T-helper 17 cell (primary cell): ENCODE measurements at places on chromosomes 5 and 9.
A peak's percentile ranks its signal among the peaks of the same experiment; 100 is the strongest.

DNA sequence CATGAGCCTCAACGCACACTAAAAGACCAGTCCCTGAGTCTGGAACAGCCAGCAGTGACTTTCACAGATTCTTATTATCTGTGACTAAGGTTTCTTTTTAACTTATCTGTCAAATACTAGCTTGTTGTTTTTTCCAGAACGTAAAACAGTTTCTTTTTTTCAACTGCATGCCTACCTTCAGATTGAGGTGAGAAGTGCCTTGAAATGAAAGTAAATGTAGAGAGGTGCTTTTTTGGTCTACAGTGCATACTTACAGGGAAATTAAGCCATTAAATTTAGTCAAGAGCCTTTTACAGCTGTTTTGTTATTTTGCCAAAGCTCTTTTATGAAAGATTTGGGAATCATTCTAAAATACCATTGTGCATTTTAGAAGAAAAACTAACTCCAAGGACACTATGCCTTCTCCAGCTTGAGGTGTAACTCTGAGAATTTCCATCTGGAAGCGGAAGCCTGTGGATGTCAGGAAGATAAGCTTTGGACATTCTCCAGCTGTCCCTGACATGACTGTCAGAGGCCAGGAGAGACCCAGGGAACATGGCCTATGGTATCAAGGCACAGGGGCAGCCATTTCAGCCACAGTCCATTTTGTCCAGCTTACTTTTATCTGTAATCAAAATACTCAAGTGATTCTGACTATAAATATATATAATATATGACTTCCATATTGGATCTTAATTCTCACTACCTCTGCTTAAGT is 230.3 kb downstream of the GLIS3 start:
- DNase-seq, result no peak

DNA sequence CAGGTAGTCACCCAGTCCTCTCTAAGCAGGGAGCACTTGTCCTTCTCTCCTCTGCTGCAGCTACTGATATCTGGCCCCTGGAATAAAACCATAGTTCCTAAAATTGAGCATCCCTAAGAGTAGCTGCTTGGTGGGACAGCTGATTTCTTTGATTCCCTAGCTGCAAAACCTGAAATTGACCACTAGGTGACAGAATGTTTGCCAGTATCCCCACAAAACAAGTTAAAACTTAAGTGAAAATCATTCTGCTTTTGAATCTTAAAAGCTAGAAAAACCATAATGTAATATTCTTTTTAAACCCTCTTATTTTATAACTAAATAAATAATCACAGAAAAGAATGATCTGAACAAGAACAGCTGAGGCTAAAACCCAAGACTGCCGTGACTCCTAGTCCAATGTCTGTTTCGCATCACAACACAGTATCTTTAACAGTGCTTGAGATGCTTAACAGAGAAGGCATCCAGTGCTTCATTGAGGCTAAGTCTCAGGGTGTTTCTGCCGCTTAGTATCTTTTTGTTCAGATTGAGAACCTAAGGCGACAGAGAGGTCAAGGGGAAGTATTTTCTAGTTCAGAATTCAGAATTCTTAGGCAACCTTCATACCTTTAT is 24.4 kb upstream of the TAL2 start:
- no peak for DNase-seq

DNA sequence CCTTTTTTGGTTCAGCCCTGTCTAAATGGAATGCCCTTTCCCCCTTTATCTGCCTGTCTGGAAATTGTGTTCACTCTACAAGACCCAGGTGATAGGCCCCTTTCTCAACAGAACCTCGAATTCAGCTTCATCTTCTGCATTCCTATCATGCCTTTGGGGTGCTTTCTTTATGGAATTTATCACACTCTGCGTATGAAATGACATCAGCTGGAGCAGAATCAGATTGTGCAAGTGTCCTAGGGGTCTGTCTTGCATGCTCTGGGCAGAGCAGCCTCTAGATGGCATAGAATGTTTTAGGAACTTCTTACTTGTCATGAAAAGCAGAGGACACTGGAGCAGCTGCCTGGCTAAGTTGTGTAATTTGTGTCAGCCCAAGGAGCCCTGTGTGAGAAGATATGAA is 84.9 kb downstream of the ISL1 start:
- DNase-seq, result no peak

DNA sequence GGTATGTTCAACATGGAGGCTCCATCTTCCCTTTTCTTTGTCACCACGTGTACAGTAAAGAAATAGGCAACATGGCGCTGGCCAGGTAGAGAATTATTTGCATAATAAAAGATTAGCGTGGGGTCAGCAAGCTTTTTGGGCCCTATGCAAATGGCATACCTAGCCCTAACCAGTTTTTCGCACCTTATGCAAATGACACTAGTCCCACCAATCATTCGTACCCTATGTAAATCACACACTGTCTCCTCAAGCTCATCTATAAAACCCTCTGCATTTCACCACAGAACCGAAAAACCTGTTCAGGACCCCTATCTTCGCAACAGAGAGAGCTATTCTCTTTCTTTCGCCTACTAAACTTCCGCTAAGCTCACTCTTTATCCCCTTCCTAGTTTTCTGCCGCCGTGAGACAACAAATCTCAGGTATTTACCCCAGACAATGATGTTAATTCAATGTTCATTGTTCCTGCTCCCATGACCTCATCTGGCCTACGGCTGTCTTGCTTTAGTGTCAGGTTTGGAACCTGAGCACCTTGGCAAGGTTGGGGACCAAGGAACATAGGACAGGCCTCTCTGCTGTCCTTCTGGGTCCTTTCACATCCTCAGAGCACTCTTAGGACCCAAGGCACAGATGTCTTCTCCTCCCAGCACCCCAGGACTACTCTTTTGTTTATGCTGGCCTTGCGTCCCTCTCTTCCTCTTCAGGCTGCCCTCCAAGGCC is 180.7 kb upstream of the RAI14 start:
- DNase-seq, result no peak

DNA sequence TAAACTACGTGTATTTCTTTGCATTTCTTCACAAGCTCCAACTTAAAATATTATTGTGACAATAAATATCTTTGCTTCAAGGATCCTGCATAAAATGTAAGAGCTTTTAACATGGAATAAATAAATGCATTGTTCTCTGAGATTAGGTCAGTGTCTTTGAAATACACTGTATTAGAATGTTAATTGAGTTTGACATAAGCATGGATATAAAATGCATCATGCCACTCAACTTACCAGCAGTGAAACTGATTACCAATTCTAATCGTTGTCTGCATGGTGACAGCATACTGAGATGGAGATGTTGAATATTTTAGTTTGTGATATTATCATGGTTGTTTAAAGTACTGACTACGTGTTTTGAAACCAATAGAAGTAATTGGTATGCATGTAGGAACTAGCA is 555.3 kb upstream of the ZNF608 start:
- DNase-seq, result no peak

GRCh38 chr9:128191406-128192046 is at the start of gene CIZ1:
CIZ1 (minus strand) TSS chr9:128191572; CDS start chr9:128190857, 715 bp downstream.
- DNase-seq, result peak; percentile 61

- DNase-seq, result no peak
These were observed 10.9 kb downstream of the CCDC127 start for GRCh38 chr5:206927-207536.

GRCh38 chr5:133732536-133732935 is 120.2 kb upstream of the FSTL4 start:
- DNase-seq, result no peak

DNA sequence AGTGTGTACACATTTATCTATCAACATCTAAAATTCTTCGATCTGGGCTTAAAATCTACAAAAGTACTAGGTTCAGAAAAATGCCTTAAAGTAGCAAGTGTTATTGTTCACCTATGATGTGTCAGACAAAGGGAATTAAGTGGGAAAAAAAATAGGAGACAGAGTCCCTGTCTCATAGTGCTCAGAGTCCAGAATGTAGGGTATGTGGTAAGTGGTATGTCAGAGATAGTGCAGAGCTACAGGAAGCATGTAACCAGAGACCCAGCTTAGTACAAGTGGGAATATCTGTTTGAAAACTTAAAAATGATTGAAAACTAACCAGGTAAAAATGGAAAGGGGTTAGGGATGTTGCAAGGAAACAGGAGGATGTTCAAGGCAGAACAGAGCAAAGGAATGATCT is 482.8 kb downstream of the ELAVL2 start:
- no peak for DNase-seq

GRCh38 chr5:133827011-133827410 is 141.4 kb downstream of the C5orf15 start:
- DNase-seq, result no peak

DNA sequence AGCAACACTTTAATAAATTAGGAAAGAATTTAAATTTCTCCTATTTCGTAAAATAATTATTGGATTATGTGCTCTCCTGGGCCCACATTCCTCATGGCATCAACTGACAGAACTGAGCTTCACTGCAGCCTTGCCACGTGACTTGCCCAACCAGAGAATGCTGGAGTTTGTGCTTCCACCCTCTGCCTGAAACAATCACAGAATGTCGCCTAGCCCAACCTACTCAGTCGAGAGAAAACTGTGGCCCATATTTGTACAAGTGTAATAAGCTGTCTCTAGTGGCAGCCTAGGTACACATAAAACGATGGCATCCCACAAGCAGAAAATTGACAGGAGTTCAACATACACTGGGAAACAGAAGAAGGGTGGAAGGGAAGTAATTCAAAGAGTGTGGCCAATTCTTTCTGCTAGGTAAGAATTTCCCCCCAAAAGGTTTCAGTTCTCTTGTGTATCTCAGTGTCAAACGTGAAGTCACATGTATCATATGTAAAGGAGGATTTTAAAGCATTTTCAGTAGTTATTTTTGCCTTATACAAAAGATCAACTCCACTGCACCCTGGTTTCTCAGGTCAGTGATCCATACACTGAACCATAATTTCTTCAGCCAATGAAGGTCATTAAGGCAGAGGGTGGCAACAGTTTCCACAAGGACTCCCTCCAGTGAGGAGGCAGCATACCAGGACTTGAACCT is 41.7 kb downstream of the ZNF608 start:
- no peak for DNase-seq

GRCh38 chr9:5708414-5708813 is 79.5 kb downstream of the RIC1 start:
- DNase-seq, result no peak

- DNase-seq, result no peak
These were observed 89.7 kb downstream of the ZNF366 start for GRCh38 chr5:72417333-72418062.

DNA sequence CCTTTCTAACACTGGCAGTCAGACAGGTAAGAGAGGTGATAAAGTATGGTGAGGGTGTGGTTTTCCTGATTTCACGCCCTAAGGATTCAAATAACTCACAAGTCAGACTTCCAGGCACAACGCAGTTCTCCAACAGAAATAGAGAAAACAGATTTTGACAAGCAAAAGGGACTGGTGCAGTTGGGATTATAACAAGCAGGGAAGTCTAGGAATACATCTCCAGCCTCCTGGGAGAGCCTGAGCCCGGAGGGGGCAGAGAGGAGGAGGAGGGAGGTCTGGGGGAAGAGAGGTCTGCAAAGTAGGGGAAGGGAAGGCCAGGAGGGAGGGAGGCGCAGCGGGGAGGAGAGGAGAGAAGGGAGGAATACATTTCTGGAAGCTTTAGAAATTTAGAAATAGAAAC is 1.6 kb downstream of the CMBL start:
- no peak for DNase-seq

GRCh38 chr9:8804613-8805012 is 1005.0 kb upstream of the DMAC1 start:
- DNase-seq, result no peak

- no peak for DNase-seq
These were observed 330.8 kb downstream of the KDM4C start for GRCh38 chr9:7088611-7089010.

DNA sequence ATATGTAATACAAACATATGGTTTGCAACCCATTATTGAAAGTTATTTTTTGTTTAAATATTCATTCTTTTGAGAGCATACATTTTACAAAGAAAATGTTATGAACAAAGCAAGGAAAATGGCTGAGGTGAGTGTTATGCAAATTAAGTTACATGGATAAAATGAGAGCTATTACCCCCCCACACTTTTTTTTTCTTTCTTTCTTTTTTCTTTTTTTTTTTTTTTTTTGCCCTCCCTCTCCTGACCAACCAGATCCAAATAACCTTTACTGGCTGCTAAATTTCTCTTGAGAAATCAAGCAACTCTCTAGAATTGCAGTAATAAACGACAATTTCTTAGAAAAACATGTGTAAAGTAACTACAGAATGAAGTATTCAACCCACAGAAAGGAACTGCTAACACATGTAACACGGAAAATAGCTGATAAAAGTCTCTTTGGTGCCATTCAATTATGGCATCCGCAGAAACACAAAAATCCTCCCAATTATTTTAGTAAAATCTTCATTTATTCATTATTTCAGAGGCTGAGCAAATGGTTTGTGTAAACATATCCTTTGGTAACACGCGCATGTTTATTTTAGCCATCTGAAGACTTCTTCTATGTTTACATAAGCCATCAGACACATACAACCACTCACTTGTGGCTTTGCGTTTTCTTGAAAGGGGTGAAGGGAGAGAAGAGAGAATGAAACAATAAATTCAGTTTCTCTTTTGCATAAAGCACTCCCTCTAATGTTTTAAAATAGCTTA is 216.1 kb downstream of the NFIB start:
- DNase-seq, result no peak

DNA sequence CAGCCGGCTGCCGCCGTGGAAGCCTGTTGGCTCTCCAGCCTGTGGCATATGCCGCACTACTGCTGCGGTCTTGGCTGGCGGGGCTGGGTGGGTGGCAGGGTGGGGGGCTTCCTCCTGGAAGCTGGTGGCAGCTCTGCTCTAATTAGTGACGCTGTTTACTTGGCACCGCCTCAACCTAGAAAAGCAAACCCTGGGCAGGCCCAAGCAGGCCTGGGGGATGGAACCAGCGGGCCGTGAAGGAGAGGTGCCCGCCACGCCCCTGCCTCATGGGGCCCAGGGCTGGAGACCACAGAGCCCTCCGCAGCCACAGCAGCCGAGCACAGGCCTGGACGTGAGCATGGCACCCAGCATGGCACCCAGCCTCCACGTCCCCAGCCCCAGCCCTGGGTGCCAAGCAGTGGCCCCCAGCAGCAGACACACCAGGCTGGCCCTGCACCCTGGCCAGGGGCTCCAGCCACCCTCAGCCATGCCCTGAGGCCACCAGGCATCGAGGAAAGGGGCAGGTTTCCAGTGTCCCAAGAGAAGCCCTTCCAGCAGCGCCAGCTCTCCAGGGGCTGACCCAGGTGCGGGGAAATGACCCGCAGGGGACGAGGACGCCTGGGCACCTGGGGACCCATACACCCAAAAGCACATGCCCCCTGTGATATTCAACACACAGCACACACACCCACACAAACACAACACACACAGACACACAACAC is 5.4 kb upstream of the CCDC187 start:
- DNase-seq, result no peak

DNA sequence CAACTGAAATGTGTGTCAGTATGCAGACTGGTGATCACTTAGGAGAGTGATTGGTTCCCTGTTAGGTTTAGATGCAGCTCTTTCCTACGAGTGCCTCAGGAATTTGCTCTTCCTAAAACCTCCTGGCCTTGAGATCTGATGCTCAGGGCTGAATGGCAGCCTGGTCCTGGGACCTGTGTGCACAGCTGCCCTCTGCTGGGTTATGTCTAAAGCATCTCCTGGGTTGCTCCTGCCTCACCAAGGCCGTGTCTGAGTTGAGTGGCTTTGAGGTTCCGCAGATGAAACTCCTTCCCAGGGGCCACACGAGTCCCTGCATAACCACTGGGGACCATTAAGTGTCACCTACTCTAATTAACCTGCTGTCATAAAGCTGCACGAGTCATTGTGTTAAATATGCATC is 59.5 kb downstream of the MVB12B start:
- DNase-seq, result no peak

GRCh38 chr5:110058175-110058574 is 368.4 kb downstream of the MAN2A1 start:
- DNase-seq, result no peak
